RPMI7951 (cell line): ENCODE measurements at places on chromosomes 3 and 15.

- no peak for DNase-seq
These were observed 54.3 kb upstream of the SGO1 start for GRCh38 chr3:20240154-20240883.

GRCh38 chr3:140432229-140432669 lies 245.6 kb upstream of the TRIM42 start:
- no peak for DNase-seq

- DNase-seq = no peak
These were observed 69.0 kb upstream of the LPP start for GRCh38 chr3:188084752-188085583.

DNA sequence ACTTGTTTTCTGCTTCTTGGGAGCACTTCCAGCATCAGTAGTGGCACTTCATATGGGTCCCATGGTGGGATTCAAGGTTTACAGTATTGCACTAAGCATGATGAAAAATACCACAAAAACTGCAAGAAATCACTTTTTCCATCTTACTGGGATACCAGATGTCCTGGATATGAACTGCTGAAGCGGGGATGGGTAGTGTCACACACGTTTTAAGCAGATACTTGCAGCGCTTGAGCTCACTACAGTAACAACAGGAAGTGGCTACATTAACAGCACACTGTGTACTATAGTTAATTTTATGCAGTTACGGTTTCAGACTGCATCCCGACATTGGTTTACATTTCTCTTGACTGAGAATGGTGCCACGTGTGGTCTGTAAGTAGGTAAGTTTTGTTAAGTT lies 3.5 kb upstream of the ISG20 start:
- DNase-seq = no peak

- DNase-seq = peak; percentile 15
These were observed 27.3 kb downstream of the ADCY5 start for GRCh38 chr3:123421353-123422174.

- DNase-seq = peak; percentile 57
These were observed 939.4 kb downstream of the MCTP2 start for GRCh38 chr15:95170561-95171380.

DNA sequence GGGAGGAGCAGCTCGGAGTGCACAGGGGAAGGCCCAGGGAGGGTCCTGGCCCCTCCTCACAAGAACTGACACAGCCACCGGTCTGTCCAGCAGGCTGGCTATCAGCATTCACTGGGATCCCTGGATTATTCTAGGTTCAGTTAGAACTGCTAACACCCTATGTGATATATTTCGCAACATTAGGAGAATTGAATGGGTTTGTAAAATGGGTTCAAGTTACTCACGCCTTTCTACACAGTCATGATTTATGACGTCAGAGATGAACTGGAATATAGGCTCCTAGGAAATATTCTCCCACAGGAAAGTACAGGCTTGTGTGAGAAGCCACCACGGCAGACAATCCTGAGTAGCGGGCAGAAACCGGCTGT lies 969 bp upstream of the BSN start:
- DNase-seq = no peak

- peak; percentile 75 for DNase-seq
These were observed 31.4 kb downstream of the GTF2E1 start for GRCh38 chr3:120773932-120774331.

GRCh38 chr15:58224068-58224467 lies 85.9 kb downstream of the AQP9 start:
- peak; percentile 94 for DNase-seq

DNA sequence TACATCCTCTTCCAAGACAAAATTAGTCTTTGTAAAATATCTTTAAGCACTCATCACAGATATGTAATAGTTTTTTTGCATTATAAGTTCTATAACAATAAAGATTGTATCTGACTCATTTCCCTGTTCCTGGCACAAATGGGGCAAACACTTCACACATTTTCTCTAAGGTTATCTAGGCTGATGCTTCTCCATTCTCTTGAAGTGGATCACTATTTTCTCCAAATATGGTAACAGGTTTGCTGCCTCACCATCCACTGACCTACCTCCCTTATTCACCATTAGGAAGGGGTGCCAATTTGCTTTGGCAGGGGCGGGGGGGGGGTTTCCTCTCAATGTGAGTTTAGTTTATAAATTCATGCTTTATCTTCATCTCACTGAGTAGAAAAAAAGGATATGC lies 767.7 kb upstream of the LMCD1 start:
- DNase-seq = no peak

DNA sequence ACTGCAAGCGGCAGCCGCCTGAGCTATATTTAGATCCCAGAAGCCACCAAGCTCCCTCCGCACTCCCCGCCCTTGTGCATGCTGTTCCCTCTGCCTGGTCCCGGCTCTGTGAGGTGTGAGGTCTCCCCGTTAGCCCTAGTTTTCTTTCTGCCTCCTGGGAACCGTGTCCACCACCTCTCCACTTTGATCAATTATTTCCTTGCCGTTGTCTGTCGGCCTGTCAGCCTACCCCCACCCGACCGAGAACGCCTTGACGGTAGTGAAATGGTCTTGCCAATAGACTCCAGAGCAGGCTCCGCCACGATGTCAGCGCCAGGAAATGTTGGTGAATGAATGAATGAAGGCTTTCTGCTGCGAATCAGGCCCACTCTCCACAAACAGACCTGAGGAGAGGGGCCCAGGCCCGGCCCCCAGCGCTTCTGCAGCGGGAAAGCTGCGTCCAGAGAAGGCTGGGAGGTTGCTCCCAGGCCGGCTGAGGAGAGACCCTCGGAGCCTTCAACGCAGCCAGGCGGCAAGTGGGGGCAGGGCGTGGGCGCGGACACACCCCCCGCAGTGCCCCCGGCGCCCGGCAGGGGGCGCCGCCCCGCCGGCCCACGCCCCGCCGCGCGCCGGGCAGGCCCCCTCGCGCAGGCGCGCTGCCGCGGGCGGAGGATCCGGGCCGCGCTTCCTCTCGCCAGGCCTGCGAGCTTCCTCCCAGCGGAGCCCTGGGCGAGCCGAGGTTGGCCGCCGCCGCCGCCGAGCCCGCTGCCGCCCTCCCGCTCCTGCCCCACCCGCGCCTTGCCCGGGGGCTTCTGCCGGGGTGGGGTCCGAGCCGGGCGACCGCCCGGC lies at the start of gene CSK:
Gene CSK (plus strand): TSS at position 650 of the 828 bp plus-strand sequence. CDS start 16,218 bp downstream, outside the sequence.
- DNase-seq = peak; percentile 73

- DNase-seq = no peak
These were observed 1051.8 kb upstream of the CFAP20DC start for GRCh38 chr3:60101621-60102020.

GRCh38 chr3:30349507-30349906 lies 256.9 kb upstream of the TGFBR2 start:
- no peak for DNase-seq

GRCh38 chr3:129277829-129278271 lies 820 bp upstream of the HMCES start:
- peak; percentile 23 for DNase-seq

DNA sequence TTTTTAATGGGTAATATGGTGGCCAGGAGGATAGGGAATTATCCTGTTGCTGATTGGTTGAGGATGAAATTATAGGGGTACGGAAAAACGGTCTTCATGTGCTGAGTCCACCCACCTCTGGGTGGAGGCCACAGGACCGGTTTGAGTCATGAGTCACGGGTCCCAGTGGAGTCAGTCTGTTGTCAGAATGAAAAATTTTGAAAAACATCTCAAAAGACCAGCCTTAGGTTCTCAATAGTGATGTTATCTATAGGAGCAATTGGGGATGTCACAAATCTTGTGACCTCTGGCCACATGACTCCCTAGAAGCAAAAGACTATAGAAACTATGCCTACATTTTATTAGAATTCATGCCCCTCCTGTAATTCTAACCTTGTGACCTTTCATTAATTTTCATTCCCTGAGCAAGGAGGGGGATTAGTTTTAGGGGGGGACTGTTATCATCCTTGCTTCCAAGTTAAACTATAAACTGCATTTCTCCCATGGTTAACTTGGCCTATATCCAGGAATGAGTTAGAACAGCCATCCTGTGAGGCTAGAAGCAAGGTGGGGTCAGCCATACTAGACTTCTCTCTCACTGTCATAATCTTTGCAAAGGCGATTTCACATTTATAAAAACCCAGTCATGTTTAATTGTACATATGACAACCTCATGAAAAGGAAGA lies 101.2 kb downstream of the TCF12 start:
- no peak for DNase-seq

DNA sequence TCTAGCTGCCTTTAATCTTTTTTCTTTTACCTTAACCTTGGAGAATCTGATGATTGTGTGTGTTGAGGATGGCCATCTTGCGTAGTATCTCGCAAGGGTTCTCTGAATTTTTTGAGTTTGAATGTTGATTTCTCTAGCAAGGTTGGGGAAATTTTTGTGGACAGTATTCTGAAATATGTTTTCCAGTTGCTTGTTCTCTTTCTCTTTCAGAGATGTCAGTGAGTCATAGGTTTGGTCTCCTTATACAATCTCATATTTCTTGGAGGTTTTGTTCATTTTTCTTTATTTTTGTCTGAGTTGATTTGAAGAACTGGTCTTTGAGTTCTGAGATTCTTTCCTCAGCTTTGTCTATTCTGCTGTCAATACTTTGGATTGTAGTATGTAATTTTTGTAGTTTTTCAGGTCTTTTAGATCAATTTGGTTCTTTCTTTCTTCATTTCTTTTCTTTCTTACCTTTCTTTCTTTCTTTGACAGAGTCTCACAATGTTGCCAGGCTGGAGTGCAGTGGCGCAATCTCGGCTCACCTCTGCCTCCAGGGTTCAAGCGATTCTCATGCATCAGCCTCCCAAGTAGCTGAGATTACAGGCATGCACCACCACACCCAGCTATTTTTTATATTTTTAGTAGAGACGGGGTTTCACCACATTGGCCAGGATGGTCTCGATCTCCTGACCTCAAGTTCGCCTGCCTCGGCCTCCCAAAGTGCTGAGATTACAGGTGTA lies 366.4 kb upstream of the RASGRP1 start:
- peak; percentile 27 for DNase-seq

- DNase-seq = no peak
These were observed 4.0 kb downstream of the PDHB start for GRCh38 chr3:58429657-58430056.

- peak; percentile 40 for DNase-seq
These were observed 3.4 kb upstream of the CPOX start for GRCh38 chr3:98596541-98597500.

DNA sequence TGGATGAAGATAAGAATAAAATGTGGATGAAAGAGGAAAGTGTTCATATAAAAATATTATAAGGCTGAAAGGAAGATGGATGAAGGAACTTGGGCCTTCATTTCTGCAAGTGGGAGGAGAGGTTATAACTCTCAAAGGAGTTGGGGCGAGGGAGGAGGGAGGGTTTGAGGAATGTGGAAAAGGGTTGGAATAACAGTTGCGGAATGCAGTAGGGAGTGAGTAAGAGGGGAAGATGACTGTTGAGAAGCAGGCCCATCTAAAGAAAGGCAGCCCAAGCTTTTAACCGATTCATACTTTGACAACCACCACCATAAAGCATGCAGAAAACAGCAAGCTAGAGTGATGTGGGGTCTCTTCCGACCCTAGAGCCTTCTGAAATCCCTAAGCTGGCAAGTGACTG lies 8.3 kb upstream of the TM4SF4 start:
- DNase-seq = peak; percentile 63

GRCh38 chr3:2839876-2840275 lies 270.3 kb downstream of the IL5RA start:
- peak; percentile 54 for DNase-seq

- no peak for DNase-seq
These were observed 1.3 kb downstream of the EIF2AK4 start for GRCh38 chr15:39935241-39935640.
